ENCODE measurements at places on chromosomes 2 and 18. TPM values are rescaled to one million over a fixed set of nuclear protein-coding genes. Genes with fewer than 3 reads are reported as not detected.

The MC2R gene
- total RNA-seq: not detected

The SCN9A gene
- total RNA-seq: 23.8 TPM

The UGT1A4 gene
- not detected for total RNA-seq

The VSNL1 gene
- total RNA-seq: 0.66 TPM

The SATB2 gene
- 11.7 TPM for total RNA-seq

The DNAJC5G gene
- total RNA-seq: not detected

The OTOF gene
- not detected for total RNA-seq

The STPG4 gene
- total RNA-seq: 0.20 TPM

Data from smooth muscle cell of the pulmonary artery (primary cell).